ENCODE measurements at places on chromosomes 1 and 21.

DNA sequence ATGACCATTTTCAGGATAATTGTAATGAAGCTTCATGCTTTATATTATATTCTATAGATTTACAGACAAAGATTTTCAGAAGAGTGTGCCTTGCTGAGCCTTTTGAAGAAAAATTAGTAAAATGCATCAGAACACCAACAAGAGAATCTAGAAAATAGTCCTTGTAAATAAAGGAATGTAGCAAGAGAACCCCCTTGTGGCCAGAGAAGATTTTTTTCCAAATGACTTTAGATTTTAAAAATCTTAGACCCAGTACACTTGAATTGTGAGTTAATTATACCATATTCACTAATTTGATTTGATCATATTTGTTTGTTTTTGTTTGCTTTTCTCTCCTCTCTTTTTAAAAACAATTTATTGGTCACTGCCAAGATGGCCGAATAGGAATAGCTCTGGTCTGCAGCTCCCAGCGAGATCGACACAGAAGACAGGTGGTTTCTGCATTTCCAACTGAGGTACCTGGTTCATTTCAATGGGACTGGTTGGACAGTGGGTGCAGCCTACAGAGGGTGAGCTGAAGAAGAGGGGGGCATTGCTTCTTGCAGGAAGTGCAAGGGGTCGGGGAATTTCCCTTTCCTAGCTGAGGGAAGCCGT lies 12.8 kb upstream of the IFI44L start:
- no peak for DNase-seq

DNA sequence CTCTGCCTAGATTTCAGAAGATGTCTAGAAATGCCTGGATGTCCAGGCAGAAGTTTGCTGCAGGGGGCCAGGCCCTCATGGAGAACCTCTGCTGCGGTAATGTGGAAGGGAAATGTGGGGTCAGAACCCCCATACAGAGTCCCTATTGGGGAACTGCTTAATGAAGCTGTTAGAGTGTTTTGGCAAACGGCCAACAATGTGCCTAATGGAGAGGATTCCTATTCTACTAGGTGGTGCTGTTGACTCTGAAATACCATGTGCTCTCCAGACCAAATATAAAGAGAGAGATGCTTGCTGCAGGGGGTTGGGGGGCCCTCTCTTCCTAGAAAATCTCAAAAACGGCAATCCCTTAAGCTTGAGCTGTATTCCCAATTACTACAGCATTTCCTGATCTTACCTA lies 57.1 kb upstream of the DR1 start:
- DNase-seq, result no peak

DNA sequence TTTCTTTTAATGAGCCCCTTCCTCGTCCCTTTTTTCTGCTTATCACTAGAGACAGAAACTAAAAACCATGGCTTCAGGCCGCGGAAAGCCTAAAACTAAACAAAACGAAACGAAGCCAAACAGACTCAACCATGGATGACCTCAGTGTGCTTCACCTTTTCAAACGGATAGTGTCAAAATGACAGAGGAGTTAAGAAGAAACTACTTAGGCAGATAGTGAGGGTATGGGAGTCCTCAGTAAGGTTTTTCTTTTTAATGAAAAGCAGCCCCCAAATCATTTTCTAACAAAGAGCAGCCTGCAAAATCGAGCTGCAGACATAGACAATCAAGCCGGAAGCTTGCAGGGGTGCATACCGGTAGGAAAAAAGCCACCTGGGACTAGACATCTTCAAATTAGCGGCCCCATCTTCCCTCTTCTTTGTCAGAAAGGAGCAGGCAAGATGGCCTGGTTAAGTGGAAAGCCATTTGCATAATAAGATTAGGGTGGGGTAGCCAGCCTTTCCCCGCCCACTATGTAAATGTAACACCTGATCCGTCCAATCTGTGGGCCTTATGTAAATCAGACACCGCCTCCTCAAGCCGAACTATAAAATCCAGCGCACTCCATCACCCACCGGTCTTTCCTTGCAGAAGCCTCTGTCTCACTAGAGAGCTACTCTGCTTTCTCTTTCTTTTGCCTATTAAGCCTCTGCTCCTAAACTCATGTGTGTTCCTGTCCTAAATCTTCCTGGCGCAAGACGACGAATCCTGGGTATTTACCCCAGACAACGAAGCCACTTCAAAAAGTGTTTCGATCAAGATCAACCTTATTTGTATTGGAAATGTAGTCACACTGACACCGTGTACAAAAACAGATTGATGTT lies 6.2 kb upstream of the ERO1B start:
- DNase-seq, result no peak

DNA sequence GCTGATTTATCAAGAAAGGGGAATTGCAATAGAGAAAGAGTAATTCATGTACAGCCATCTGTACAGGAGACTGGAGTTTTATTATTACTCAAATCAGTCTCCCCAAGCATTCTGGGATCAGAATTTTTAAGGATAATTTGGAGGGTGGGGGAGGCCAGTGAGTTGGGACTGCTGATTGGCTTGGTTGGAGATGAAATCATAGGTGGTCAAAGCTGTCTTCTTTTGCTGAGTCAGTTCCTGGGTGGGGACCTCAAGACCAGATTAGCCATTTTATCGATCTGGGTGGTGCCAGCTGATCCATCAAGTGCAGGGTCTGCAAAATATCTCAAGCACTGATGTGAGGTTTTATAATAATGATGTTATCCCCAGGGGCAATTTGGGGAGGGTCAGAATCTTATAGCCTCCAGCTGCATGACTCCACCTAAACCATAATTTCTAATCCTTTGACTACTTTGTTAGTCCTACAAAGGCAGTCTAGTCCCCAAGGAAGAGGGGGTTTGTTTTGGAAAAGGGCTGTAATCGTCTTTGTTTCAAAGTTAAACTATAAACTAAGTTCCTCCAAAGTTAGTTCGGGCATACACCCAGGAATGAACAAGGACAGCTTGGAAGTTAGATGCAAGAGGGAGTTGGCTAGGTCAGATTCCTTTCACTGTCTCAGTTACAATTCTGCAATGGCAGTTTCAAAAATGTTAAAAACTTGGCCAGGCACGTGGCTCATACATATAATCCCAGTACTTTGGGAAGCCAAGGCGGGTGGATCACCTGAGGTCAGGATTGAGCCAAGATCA lies 16.9 kb upstream of the RAB3B start:
- DNase-seq, result no peak

- no peak for DNase-seq
Observed at GRCh38 chr1:157154940-157155514, 16.8 kb upstream of the ETV3 start.

- DNase-seq, result no peak
Observed at GRCh38 chr1:73948055-73948454, 249.9 kb downstream of the LRRIQ3 start.

- DNase-seq, result no peak
Observed at GRCh38 chr21:45264146-45264911, 23.4 kb downstream of the POFUT2 start.

DNA sequence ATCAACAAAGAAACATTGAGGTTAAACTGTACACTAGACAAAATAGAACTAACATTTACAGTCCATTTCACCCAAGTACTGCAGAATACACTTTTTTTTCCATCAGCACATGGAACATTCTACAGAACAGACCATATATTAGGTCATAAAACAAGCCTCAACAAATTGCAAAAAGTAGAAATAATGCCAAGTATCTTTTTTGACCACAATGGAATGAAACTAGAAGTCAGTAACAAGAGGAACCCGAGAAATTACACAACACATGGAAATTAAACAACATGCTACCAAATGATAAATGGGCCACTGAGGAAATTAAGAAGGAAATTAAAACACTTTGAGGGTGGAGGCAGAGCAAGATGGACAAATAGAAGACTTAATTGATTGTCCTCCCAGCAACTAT lies 8.4 kb upstream of the C1orf185 start:
- DNase-seq, result no peak

DNA sequence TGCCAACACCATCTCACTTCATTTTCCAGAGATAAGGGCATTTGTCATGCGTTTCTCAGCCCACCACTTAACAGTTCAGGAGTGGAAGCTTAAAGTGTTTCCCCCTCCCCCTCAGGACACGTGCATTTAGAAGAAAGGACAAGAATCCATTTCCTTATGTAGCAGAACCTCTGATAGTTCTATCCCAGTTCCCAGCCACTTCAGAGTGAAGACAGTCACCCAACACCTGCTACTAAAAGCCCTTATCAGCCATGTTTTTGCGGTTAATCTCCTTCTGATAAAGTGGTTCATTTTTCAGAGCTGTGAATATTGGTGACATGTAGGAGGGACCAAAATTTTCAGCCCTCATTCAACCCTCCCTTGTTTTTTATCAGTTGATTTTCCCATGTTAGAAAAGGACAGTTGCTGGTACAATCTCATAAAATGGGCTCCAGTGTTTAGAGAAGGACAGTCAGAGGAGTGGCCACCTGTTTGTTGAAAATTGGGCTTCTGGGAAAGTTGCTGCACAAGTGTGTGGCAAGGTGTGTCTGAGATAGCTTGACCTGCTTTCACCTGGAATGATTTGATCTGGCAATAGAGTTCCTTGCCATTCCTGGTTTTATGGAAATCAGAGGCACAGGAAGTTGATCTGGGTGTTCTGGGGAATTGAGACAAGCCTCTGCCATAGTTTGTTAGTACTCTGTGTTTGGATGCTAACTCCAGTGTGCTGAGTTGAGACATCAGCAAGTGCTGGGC lies 114.0 kb downstream of the PPP1R12B start:
- no peak for DNase-seq

DNA sequence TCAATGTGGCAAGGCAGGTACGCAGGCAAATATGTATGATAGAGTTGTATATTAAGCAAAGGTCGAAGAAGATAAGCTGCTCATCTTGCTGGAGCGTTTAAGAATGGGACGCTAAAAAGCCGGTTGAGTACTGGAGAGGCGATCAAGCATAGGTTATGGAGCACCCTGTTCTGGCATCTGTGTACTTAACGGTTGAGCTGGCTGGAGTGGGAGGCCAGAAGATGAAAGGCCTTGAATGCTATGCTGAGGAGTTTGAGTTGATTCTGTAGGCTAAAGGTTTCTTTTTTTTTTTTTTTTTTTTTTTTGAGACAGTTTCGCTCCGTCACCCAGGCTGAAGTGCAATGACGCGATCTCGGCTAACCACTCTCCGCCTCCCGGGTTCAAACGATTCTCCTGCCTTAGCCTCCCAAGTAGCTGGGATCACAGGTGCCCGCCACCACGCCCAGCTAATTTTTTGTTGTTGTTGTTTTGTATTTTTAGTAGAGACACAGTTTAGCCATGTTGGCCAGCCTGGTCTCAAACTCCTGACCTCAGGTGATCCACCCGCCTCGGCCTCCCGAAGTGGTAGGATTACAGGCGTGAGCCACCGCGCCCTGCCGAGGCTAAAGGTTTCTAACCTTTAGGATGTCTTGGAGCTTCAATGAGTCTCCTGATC lies 850 bp upstream of the KHDC4 start:
- no peak for DNase-seq

DNA sequence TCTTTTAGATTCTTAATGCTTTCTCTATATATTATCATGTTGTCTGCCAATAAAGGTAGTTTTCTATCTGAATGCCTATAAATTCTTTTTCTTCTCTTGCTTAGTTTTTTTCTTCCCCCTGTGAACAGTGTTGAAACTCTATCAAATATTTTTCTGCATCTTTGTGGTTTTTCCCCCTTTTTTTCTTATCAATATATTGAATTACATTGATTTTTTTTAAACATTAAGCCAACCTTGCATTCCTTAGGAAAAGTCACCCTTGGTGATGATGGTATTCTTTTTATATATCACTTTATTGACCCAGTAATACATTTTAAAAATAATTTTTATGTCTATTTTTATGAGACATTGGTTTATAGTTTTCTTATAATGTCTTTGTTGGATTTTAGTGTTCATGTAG lies 131.7 kb downstream of the RABGAP1L start:
- no peak for DNase-seq

DNA sequence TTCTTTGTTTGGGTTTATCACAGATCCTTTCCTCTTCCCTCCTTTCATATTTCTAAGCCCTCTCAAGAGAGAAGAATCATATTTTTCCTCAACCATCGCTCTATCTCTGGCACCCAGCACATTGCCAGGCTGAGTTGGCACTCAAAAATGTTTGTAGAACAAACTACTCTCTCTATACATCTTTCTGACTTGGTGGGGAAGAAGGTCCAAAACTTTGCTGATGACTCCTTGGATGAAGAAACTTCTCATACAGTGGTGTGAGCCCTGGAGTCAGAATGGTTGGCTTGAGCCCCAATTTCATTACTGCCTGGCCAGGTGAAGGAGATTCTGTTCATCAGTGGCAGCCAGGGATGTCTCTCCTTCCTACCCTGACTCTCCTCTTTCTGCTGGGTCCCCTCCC lies 11.9 kb downstream of the ALX3 start:
- no peak for DNase-seq

- DNase-seq, result no peak
Observed at GRCh38 chr1:211723273-211723672, 47.9 kb upstream of the NEK2 start.

GRCh38 chr1:41739061-41739955 lies 179.4 kb downstream of the HIVEP3 start:
- DNase-seq, result peak; percentile 36

GRCh38 chr1:153985341-153985912 lies 712 bp downstream of the RAB13 start:
- DNase-seq, result no peak

GRCh38 chr1:150965605-150966004 lies 9.0 kb downstream of the CERS2 start:
- no peak for DNase-seq

GRCh38 chr1:201068976-201069375 lies 43.2 kb downstream of the CACNA1S start:
- no peak for DNase-seq

DNA sequence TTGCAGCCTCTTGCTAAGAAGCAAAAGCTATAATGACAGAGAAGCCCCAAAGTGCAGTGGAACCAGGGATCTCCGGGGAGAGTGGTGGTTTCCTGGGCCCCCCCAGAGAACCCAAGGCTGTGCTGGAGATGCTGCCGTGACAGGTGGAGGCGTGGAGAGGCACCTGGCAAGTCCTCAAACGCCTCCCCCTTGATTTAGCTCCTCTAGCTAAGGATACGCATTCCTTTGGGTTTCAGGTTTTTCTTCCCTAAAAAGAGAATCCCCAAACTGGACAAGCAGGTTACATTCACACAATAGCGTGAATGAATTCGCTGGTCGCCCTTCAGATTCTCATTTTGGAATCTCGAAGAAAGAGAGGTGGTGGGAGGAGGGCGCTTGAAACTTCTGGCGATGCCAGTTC lies 853 bp upstream of the ATP1A1 start:
- DNase-seq, result no peak

GRCh38 chr1:216688127-216688657 lies 35.0 kb downstream of the ESRRG start:
- no peak for DNase-seq

DNA sequence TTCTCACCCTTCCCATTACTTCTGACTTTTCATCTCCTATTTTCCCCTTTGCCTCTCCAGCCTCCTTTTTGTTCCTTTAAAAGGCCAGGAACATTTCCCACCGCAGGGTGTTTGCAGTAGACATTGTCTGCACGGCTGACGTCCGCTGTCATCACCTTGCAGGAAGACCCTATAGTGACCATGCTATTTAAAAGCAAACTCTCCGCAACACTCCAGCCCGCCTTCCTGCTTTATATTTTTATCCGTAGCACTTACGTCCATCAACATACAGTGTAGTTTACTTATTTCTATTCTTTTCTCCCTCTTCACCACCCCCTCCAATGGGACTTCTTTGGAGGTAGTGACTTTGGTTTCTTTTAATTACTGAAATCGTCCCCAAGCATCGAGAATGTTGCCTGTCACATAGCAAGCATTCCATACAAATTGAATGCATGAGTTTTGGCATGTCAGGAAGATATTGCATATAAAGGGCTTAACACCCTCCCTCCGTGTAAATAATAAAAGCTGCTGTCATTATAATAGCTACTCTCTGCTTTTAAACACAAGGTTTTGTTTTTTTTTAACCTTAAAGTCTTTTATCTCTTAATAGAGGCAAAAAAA lies 19.8 kb downstream of the SLC25A33 start:
- DNase-seq, result no peak

GRCh38 chr1:114024049-114024448 lies 44.8 kb downstream of the OLFML3 start:
- no peak for DNase-seq
